Activated CD8-positive, alpha-beta T cell treated with anti-CD3 and anti-CD28 coated beads, Interleukin-2, amount 10 ng/mL, durations not matched to agents 7 days and 5 days (primary cell): ENCODE measurements at places on chromosomes 7 and 10. TPM values are rescaled to one million over a fixed set of nuclear protein-coding genes. Genes with fewer than 3 reads are reported as not detected.

IFIT1B gene
- not detected for total RNA-seq

DNA sequence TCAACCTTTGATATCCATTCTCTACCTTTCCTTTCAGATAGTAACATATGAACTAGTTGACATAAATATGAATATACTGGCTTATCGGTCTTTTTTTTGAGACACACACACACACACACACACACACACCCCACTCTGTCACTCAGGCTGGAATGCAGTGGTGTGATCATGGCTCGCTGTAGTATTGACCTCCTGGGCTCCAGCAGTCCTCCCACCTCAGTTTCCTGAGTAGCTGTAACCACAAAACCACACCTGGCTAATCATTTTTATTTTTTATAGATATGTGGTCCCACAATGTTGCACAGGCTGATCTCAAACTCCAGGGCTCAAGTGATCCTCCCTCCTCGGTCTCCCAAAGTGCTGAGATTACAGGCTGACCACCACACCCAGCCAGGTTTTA lies 14.2 kb upstream of the NT5C3A start:
- H3K36me3 ChIP-seq: no peaks in the 10 kb centered on the region
- H3K4me1 ChIP-seq: peaks cover 15% of the 10 kb centered on the region
- peaks cover 22% of the 10 kb centered on the region for H3K27me3 ChIP-seq
- no peak overlapping the region for H3K4me3 ChIP-seq

DNA sequence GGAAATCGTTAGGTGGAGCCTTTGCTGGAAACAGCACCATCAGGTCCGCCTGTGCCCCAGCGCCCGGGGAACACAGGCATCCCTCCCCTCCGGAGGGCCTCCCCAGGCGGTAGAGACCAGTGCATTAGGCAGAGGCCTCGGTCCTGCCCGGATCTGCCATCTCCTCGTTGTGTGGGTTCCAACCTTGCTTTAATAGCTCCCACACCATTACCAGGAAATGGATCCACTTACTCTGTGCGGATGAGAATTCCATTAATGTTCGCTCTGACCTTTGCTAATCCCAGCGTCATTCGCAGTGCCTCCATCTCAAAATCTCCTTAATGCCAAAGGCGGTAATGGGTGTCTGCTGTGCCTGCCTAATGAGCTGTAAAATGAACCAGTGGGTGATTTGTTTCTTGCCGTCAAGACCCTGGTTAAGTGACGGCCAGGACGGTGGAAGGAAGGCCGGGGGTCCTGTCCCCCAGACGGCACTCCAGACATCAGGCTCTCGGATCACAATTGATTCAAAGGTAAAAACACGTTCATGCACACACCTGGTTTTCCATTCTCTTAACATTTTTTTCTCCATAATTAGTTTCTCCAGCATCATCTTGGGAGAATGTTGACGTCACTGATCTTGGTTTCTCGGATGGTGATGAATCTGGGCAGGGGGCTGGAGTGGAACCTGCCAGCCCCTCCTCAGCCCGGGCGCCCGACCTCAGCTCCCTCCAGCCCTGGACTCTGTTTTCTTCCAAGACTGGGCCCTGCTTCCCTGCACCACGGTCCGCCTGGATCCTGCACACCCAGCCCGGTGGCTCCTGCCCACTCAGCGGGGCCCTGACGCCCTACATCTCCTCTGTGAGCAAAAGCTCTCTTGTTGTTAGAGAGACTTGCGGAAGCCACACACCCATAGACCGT lies 22.8 kb upstream of the FAM20C start:
- no peak overlapping the region for H3K27ac ChIP-seq
- no peaks in the 10 kb centered on the region for H3K4me1 ChIP-seq
- DNase-seq: no peak
- H3K4me3 ChIP-seq: no peak overlapping the region
- no peaks in the 10 kb centered on the region for H3K36me3 ChIP-seq

DNA sequence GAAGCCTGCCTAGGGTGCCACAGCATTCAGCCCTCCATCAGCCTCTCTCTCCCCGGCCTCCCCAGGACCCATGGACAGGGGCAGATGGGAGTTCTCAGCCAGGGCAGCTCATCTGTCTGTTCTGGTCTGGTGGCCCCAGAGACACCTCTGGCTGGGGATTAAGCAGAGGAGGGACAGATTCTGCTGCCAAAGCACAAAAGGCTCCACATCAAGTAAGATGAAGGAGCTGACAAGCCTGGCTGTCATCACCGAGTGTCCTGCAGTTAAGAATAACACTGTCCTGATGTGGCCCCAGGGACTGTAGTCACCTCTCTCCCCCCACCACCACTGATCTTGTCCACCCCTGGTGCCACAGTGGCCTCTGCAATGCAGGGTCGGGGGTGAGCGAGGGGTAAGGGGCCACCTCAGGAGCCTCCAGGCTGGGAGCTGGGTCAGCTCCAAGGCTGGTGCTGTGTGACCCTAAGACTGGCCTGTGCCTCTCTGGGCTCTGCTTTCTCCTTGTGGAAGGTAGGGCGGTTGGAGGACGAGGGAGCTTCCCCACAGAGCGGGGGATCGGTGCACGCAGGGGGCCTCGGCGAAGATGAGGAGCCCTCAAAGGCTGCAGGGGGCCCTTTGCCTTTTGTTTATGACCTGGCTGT lies 18.7 kb downstream of the C10orf105 start:
- no peaks in the 10 kb centered on the region for H3K27me3 ChIP-seq

- H3K36me3 ChIP-seq: no peaks in the 10 kb centered on the region
- no peak for DNase-seq
- H3K4me1 ChIP-seq: no peaks in the 10 kb centered on the region
- H3K27ac ChIP-seq: no peak overlapping the region
- H3K4me3 ChIP-seq: no peak overlapping the region
Observed at GRCh38 chr10:23717913-23718312, 279.0 kb downstream of the OTUD1 start.
